HEK293T (cell line): ENCODE measurements at places on chromosomes 13 and 19.

DNA sequence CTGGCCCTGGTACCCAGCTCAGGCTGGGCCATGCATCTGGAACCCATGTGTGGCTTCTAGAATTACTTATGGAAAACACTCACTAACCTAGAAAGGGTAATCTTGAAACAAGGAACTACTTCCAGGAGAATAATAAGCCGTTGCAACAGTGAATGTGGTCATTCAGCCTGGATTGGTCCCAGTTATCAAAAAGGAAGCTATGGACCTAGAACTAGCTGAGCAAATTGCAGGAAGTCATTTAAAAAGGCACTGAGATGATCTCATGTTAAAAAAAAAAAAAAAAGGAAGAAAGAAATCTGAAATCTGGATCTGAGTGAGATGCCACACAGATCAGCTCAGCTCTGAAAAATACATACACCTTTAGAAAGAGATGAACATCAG, 59.6 kb downstream of the DCT start:
- DNase-seq = no peak

DNA sequence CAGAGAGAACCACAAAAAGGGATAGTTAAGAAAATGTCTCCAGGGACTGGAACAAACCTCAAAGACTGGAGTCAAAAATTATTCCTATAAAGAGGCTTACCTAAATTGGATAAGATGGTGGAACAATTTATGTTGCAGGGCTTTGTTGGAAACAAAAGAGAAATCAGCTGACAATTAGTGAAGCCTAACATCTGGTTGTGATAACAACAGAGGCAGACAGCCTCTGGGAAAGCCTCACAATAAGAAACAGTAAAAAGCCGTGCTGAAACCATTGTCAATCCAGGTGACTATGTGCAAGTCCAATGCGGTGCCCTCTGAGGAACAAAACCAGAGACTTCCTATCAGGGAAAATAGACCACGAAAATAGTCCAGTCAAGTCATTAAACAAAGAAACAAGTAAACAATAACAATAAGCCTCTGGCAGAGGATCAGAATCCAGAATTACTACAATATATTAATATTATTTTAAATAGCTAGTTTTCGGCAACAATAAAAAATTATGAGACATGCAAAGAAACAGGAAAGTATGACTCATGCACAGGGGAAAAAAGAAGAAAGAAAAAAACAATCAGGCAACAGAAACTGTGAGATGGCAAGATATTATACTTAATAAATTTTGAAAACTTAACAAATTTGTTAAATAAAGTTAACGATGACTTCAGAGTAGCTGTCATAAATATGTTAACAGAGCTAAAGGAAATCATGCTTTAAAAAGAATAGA, 99.7 kb upstream of the RXFP2 start:
- DNase-seq = no peak

- no peak for DNase-seq
Measured at GRCh38 chr19:6010107-6010506, 32.2 kb upstream of the RANBP3 start.

DNA sequence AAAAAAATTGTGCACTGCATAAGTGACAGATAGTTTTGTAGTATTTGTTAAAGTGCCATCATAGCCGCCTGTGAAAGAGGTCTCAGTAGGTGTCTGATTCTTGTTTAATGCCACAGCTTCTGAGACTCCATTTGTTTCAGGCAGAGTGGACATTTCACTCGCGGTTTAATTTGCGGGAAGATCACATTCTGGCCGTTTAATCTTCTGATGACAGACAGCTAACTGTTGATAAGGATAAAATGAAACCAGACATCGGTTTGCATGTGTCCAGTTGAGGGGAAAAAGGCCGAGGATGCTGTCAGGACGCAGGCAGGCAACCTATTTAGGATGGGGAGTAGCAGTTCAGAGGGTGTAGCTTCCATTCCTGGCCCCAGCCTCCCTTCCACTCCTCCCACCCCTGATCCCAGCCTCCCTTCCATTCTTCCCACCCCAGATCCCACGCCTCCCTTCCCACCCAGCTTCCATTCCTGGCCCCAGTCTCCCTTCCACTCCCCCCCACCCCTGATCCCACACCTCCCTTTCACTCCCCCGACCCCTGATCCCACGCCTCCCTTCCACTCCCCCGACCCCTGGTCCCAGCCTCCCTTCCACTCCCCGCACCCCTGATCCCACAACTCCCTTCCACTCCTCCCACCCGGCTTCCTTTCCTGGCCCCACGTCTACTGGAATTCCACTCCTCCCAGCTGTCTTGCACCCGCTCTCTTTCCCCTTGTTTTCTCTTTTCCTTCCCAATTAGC, 23.8 kb downstream of the ATP11A start:
- DNase-seq = no peak

DNA sequence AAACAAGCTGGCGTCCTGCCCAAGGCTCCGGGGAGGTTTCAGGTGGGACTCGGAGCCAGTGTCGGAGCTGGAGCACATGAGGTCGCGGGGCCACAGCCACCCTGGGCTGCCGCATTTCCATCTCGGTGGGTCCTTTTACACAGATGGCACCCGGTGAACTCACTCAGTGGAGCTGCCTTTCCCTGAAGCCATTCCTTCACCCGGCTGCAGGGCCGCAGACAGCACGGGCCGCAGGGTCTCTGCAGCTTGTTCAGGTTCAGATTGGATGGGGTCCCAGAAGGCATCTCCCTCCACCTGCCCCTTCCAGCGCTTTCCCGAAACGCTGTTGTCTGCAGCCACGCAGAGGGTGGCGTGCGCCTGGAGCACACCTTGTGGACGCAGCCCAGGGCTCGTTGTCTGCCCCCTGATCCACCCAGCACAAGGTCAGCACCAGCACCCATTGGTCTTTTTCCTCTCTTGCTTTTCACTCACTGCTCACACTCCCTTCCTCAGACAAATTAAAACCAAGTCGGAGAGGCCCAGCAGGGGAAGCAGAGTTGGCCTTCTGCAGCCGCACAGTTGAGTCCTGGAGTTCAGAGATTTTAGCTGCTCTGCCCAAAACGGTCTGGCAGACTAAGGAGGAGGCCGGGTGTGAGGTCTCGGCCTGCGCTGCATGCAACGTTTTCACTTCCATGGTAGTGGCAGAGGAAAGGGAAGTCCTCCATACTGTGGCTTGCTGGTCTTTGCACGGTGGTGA, 18.1 kb downstream of the MCF2L start:
- DNase-seq = no peak

DNA sequence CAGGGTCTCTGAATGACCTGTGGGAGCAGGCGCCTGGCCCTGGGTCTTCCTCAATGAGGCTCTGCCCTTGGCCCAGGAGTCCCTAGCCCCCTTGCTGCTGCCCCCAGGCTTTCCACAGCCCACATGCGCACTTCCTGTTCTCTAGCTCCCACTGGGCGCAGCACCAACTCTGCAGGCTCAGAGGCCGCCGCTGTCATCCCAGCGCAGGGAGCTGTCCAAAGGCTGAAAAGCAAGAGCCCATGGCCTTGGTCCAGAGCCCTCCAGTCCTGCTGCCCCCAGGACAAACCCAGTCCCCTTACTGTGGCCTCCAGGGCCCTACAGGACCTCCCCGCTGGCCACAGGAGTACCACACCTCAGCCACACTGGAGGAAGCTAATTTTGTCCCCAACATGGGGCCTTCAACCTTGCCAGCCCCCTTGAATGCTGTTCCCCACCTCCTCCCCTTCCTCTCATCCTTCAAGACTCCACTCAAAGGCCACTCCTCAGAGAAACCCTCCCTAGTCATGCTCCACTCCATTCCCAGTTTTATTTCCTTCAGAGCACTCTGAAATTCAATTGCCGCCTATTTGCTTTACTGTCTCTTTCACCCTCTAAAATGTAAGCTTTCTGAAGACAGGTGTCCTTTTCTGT, 8.0 kb upstream of the POU2F2 start:
- DNase-seq = peak; percentile 55

DNA sequence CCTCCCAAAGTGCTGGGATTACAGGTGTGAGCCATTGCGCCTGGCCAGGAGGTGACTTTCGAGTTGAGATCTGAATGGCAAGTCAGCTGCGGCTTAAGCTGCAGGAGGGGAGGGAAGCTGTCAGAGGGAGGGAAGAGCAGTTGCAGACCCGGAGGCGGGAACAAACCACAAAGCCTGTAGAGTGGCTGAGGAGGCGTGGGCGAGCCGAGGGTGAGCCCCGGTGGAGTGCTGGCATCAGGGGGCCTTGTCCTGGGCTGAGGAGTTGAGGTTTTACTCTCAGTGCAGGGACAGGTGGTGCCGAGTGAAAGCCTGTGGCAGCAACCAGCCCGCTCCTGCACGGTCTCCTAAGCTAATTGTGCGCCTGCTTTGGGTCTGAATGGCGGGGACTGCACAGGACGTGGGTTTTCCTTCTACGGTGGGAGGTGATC, 24.2 kb downstream of the PPP1R37 start:
- no peak for DNase-seq

GRCh38 chr13:32998966-32999365, 17.3 kb upstream of the KL start:
- no peak for DNase-seq

DNA sequence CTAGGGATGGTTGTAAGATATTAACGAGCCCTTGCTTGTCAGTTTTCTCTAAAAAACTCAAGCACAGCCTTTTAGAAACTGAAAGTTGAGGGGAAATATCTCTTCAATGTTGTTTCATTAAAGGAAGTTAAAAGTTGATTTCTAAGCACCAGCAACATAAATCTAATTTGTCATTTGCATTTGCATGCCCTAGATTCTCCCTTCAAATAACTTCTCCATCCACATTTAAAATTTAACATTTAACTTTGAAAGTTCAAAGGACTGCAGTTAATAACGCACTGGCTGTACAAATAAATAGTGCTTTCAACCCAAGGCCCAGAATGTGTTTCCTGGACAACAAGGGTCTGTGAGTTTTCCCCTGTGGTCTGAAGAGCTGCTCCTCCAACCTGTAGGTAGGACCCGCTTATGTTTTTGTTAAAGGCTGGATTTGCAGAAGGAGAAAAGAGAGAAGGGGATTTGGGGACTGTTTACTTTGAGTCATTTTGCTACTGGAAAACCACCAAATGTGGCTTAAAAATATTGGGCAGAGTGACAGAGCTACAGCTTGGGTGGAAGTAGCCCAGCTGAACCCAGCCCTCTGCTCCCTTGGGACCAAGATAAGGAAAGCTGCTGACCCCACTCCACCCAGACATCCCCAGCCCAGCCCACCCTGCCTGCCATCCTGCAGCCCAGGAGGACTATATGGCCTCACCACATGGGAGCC, 39.8 kb downstream of the TNFRSF19 start:
- DNase-seq = no peak

GRCh38 chr13:102983496-102983895, 82.7 kb downstream of the SLC10A2 start:
- DNase-seq = no peak

DNA sequence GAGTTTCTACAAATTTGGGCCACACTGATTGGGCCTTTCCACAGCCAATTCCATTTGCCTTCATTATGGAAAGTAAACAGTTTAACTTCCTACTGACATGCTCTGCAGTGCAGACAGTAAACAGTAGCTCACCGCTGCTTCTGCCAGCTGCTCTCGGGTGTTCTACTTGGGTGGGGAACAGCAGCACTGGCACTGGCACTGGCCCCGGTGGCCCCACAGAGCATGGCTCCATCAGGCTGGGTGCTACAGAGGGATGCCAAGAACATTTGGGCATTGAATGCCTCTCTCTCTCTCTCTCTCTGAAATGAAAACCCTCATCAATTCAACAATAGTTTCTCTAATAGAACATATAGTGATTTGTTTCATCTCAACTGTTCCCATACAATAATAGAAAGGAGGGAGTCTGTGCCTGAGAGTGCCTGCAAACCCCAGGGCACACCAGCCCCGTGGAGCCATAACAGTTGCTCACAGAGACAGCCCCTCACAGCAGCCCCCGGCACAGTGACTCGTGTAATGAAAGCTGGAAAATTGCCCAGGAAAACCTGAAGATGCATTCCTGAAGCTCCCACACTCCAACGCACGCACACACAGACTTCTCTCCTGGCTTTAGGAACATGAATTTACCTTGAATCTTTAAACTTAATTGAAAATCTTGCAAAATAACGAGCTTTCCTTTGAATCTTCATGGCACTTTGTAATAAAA, 38.2 kb upstream of the GJB6 start:
- DNase-seq = no peak

- no peak for DNase-seq
Measured at GRCh38 chr13:39665763-39666162, 10.3 kb downstream of the COG6 start.

GRCh38 chr19:22806418-22806817, 22.5 kb upstream of the ZNF99 start:
- DNase-seq = no peak

DNA sequence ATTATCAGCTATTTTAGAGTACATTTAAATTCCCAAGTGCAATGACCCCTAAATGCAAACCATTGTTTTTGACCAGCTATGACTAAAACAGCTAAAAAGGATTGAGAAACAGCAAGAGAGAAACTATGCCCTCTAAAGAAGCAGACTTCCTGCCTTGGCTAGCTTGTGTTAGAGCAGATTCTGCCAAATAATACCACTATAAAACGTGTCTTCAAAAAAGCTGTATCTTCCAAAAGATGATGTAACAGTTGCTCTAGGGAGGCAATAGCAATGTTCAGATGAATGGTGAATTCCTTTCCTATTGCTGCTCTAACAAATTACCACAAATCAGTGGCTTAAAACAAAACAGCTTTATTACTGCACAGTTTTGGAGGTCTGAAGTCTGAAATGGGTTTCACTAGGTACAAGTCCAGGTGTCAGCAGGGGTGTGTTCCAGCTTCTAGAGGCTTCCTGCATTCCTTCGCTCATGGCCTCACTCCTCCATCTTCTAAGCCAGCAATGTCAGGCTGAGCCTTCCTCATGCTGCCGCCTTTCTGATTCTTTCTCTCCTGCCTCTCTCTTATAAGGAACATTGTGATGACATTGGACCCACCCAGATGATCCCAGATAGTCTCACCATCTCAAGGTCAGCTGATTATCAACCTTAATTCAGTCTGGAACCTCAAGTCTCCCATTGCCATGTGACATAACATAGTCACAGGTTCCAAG, 84.5 kb downstream of the LRRC63 start:
- no peak for DNase-seq

DNA sequence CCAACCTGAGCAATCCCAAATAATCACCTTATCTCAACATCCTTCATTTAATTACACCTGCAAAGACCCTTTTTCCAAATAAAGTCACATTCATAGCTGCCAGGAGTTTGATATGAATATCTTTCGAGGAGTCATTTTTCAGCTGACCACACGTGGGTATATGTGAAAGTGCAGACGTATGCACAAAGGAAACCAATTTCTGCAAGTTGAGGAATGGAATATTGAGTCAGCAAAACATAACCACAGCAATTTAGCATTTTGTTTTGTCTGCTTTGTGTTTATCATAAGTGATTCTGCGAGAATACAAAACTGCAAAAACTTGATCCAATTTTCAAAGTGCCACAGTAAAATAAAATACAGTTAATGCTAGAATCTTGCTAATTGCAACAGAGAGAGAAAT, 295.9 kb downstream of the SUCLA2 start:
- DNase-seq = no peak

GRCh38 chr13:67736646-67737420, 506.7 kb upstream of the PCDH9 start:
- peak; percentile 78 for DNase-seq

DNA sequence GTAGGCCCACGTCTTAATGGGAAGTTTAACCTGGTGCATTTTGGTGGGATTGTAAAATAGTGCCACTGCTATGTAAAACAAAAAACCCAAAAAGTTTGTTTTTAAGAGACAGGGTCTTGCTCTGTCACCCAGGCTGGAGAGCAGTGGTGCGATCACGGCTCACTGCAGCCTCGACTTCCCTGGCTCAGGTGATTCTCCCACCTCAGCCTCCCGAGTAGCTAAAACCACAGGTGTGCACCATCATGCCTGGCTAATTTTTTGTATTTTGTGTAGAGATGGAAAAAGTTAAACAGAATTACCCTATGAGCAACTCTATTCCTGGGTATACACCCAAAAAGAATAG, 820 bp upstream of the REXO1 start:
- no peak for DNase-seq
